ENCODE measurements at places on chromosomes 1 and 21.

GRCh38 chr1:188169971-188170370, 1341.2 kb downstream of the PLA2G4A start:
- no peak for DNase-seq

GRCh38 chr1:108100148-108100547, 100.0 kb downstream of the SLC25A24 start:
- no peak for DNase-seq

DNA sequence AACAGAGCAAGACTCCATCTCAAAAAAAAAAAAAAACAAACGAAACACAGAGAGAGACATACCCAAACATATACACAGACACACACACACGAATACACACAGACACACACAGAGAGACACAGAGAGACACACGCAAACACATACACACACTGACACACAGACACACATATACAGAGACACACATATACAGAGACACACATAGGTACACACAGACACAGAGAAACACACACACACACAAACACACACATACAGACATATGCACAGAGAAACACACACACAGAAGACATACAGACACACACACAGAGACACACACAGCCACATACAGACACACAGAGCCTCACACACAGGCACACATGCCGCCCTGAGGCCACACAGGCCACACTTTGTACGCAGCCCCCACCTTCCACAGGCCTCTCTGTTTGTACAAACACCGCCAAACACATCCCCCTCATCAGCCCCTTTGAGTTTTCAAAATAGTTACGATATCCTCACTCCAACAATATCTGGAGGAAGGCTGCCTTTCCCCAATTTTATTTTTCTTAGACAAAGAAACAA, 57.5 kb upstream of the ABCG1 start:
- no peak for DNase-seq

DNA sequence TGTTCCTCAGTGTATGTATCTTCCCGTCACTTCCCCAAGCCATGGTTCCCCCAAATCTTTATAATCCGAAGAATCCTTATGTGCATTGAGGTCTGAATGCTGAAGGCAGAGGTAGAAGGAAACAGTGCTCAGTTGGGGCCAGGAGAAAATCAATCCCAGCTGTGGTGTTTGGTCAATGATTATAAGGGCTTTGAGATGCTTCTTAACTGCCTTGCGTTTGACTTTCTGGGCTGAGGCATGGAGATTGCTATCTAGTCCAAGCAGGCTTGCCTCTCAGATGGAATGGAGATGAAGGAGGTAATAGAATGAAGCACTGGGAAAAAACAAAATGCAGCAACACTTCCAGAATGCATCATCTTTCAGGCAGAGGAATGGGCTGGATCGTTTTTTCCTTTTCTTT, 3.6 kb upstream of the MAP1LC3C start:
- DNase-seq = no peak

GRCh38 chr1:156641761-156642264, at the start of gene BCAN:
Gene BCAN, plus strand, starts transcription at chr1:156642117. Its CDS starts 3,938 bp downstream, at chr1:156646055.
- DNase-seq = no peak

DNA sequence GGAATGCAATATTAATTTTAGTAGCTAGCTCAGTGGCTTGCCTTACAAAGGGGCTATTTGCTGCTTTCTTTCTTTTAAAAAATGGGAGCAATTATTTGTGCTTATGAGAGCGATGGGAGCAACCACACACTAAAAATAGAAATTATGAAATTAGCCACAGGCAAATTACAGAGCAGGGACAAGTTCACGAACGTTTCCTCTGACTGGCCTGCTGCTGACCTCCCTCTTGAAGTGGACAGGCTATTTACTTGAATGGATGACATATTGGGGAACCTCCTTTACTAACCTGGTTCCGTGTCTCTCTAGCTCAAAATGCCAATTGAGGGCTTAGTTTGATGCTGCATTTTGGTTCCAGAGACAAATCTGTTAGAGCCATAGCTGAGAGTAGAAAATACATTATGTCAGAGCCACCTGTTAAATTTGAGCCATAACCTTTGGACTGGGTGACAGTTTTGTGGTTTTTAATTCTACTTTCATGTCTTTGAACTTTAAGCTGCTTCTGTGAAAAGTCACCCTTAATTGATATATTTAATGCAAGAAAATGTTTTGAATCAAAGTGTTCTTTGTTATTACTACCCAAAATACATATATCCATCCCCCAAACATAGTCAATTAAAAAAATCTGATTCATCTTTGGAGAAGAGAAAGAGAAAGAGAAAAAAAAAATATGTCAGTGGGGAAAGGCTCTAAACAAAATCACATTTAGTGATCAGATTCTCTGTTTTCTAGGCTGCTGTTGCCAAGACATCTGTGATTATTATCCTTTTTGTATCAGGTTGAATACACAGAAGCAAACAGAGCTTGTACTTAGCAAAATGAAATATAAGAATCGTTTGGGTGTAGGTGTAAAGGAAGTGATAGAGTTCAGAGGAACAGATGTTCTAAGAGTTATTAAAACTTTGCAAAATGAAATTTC, 351.9 kb downstream of the ADGRL2 start:
- no peak for DNase-seq

GRCh38 chr1:100581096-100581705, 43.3 kb downstream of the GPR88 start:
- DNase-seq = no peak

DNA sequence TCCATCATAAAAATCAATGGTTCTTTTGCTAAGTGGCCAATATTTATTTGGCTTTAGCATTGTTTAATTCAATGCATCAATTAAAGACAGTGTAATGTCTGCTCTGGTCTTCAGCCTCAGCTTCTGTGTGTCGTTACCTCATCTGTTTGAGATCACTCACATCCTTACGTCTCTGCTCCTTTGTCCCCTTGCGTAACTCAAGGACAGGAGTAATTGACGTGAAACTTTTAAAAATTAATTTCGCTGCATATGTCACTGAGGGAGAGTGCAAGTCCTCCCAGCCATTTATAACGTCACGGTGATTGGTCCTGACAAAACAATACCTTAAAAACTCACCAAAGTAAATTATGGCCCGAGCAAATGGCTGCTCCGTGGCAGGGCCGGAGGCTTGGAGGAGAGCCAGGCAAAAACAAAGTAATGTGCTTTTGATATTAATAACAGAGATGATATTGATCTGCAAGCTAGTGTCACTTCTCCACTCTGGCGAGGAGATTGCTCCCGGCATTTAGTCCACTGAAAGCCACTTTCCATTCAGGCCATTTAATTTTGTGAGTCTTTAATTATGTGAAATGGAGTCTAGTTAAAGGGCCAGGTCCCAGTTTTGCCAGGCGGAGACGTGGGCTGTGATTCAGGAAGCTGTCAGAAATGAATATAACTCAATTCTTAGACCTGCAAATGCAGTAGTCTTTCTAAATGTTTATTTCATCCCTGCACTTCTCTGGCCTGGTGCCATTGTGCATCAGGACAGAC, 150.9 kb upstream of the POU3F1 start:
- DNase-seq = no peak

GRCh38 chr1:184329962-184330868, 56.6 kb upstream of the C1orf21 start:
- no peak for DNase-seq

DNA sequence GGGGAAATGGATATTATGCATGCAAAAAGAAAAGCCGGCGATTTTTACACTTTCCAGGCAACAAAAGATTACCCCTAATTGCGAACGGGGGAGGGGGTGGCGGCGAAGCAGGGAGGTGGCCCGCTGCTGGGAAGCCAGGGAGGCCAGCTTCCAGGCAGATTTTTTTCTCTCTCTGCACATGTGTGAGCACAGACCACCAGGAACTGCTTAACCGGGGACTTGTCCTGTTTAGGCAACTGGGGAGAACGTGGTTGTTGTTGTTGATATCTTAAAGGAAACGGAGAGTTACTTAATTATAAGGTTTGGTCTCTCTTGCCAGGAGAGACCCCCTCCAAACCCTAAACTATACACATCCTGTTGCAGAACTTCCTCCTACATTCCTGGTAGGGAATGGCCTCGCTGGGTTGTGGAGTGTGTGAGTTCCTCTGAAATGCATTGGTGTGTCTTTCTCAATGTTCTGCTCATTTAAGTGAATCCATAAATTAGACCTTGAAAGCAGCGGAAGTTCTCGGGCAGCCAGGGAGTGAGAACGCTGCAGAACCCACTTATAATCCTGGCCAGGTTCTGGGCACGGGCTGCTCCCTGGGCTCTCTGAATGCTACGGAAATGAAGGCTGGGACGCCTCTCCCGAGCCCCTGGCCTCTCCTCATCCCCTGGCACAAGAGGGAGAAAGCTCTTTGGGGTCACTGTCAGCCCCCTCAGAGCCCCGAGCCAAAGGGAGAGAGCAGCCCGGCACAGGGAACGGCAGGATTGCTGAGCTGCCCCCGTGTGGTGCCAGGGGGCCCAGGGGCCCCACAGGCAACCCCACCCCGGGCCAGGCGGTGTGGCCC, 250.0 kb downstream of the FOXD2 start:
- DNase-seq = no peak

GRCh38 chr1:171420810-171421209, 64.5 kb upstream of the PRRC2C start:
- DNase-seq = peak; percentile 55

GRCh38 chr21:36966066-36966820, at the start of gene HLCS:
Gene HLCS, minus strand, starts transcription at chr21:36966669. Its CDS starts 31 bp downstream, at chr21:36966638.
- peak; percentile 75 for DNase-seq

DNA sequence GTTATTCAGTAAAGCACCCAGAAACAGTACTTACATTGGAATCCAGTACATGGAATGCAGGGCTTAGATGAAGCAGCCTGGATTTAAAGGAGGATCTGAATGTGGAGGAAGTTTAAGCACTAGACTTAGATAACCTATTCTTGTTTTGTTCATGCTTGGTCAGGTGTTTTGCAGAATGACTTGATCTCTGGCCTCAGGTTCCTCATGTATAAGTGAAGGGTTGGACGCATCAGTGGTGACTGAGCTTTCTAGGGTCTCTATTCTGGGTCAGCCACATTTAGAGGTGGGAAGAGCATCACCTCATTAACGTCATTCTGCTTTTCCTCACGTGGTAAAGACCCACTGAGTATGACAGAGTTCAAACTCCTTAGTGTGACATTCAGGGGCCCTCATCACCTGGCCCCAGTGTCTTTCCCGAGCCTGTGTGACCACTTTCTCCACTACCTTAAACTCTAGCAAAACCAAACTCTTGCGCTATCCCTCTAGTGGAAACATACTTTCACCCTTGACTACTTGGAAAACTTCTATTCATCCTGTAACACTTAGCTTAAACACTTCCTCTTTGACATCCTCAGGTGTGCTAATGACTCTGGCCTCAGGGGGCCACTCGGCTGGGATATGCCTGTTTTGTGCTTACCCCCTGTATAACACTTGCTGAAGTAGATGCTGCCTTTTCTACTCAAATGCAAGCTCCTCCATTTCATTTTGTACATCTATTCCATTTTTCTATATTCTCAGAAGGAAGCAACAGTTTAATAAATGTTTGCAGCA, 871 bp upstream of the ERICH3 start:
- DNase-seq = no peak

- no peak for DNase-seq
These were observed 1.0 kb upstream of the KRTAP20-1 start for GRCh38 chr21:30615199-30615598.

DNA sequence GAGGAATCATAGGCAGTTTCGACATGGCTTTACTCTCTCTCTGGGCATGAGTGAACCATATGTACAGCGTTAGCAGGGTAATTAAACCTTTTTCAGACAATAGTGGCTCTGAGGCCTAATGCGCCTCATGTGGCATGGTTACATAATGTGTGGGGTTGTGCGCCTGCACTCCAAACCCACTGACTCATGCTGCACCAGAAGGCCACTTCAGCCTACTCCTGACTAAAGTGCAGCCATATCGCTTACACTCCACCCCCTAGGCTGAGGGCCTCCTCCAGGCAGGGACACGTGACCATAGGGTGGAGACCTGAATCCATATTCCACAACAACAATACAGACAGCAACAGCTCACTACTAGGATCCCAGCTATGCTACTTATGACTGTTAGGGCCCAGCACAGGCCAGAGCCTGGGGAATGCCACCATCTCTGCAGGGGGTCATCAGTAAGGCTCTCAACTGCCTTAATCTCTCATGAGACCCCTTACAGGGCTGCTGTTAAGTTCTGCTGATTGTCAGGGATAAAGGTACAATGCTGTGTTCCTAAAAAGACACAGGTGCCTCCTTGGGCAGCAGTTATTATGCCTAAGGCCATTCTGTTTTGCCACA, 13.4 kb upstream of the ODF2L start:
- DNase-seq = no peak

GRCh38 chr1:168220470-168220871, 5.3 kb upstream of the SFT2D2 start:
- no peak for DNase-seq

DNA sequence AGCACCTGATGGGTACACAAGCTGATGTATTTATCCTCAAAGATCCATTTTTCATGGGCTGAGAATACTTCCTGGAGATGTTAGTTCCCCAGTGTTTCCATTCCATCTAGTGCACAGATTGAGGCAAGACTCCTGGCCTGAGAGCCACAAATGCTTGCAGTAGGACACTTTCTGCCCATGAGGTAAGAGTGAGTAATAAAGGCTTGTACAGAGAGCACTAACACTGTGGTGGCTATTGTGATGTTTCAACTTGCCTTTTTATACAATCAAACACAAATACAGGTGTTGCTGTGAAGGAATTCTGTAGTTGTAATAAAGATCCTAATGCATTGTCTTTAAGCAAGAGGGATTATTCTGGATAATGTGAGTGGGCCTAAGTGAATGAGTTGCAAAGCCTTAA, 186.1 kb upstream of the ADAMTS5 start:
- DNase-seq = no peak

DNA sequence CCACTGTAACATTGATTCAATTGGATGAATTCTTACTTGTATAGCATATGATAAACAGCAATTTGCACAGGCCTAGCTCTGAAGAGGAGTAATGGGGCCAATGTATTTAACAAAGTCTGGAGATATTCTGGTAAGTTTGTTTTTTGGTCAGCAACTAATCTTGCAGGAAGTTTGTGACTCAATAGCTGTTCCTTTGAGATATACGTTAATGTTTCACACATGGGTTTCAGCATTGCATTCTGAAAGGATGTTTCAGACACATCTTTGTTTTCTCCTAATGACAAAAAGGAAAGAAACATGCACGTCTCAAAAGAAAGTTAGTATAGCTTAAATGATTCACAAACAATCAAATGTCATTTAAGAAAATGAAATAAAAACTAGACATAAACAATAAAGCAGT, 49.0 kb downstream of the LTN1 start:
- no peak for DNase-seq

- DNase-seq = no peak
These were observed 5.9 kb upstream of the MXRA8 start for GRCh38 chr1:1364266-1364665.

- peak; percentile 93 for DNase-seq
These were observed 12.8 kb downstream of the ADAMTSL4 start for GRCh38 chr1:150561974-150562445.

GRCh38 chr1:38733761-38734160, 125.8 kb downstream of the RRAGC start:
- DNase-seq = no peak

GRCh38 chr21:22961258-22961657, 1963.0 kb downstream of the NCAM2 start:
- DNase-seq = no peak

- no peak for DNase-seq
These were observed 28.5 kb upstream of the LCE5A start for GRCh38 chr1:152481869-152482664.

GRCh38 chr1:27161594-27161993, 6.7 kb upstream of the SLC9A1 start:
- DNase-seq = peak; percentile 20
